Hindlimb muscle (tissue), 1 donor: ENCODE measurements at places on chromosomes 12 and 14.

DNA sequence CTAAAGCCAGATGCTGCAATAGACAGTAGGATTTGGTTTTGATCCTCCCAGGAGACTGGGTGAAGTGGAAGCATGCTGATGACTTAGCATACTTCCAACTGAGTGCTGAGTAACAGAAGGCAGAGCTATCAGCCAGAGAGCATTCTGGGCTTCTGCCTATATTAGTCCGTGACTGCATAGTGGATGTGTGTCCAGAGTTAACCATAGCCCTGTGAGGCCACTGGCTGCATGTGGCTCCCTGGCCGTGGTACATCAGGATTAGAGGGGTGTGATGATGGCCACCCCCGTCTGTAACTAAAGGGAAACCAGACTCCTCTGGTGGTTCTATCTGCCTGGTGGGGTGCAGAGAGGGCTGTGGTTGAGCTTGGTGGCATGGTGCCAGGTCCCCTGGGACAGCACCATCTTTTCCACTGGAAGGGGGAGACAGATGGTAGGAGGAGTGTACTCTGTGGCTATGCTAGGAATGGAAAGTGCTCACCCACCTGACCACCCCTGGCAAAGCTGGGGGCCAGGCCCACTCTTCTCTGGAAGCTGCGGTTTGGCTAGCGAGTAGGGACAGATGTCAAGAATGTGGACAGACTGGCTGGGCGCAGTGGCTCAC, 27.4 kb downstream of the ABCD4 start:
- no peak for DNase-seq

DNA sequence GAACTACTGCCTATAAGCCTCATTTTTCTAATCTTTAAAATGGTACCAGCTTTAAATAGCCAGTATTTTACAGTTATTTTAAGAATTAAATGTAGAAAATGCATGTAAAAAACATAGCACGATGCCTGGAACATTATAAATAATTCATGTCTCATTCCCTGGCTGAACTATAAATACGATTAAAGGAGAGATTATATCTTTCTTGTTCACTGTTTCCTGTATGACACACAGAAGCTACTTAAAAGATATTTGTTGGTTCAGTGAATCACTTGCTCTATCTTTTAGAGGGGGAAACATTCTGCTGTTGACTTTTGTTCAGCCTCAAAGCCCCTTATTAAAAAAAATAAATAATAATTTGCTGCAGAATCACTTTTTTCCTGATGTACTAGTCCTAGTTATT, 406.9 kb downstream of the LRFN5 start:
- no peak for DNase-seq

GRCh38 chr14:60233891-60234290, 15.1 kb upstream of the PPM1A start:
- no peak for DNase-seq

- DNase-seq: no peak
Observed at GRCh38 chr12:93184672-93185368, 192.9 kb upstream of the NUDT4 start.

DNA sequence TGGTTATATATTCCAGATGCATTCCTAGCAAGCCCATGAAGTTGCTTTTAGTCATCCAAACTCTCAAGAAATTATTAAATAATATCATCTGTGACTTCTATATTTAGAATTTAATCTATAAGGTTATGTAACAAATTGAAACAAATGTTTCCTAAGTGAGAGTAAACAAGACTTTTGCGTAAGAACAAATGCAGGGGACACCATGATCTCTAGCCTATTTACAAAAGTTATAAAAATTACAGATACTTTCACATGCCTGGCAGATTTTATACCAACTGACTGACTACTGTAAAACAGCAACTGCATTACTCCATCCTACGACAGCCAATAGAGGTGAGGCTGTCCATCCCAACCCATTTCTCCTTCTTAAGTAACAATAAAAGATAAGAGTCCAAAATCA, 20.4 kb upstream of the DIO2 start:
- no peak for DNase-seq

DNA sequence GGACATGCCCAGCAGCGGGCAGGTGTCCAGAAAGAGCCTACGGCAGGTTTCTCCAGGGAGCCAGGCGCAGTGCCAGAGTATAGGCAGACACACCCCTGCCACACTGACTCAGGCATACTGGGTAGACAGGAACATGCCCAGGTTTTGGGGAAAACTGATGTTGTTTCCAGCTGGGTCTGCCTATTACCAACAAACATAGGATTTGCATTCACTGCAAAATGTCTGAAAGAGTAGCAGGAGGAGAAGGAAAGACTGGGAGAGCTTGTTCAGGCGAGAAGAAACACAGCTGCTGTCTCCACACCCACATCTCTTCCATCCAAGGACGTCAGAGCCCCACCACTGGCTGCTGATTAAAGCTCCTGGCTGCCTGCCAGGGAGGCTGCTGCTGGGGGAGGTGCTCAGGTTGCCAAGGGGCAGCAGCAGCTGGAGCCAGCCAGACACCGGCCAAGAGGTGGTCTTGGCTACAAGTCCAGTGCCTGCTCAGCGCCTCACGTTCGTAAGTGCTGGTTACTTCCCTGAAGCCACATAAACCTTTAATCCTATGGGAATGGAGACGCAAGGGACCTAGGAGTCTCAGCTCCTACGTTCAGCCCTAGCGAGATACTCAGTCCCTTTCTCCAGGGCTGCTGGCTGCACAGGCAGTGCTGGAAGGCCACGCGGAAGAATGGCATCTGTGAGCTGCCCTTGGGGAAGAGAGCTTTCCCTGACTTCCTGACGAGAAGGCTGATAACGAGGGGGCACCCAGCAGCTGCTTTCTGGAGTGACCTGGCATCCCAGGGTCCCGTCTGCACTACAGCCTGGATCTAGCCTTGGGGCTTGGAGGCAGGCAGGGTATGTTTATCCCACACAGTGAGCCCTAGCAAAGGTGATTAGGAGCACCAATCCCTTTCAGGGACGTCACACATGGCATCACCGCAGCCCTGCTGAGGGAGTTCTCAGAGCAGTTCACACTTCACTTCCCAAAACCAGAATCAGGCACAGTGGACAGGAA, 58.1 kb downstream of the PLEKHG3 start:
- peak; percentile 83 for DNase-seq

GRCh38 chr12:117850048-117850447, 118.7 kb downstream of the KSR2 start:
- DNase-seq: no peak

DNA sequence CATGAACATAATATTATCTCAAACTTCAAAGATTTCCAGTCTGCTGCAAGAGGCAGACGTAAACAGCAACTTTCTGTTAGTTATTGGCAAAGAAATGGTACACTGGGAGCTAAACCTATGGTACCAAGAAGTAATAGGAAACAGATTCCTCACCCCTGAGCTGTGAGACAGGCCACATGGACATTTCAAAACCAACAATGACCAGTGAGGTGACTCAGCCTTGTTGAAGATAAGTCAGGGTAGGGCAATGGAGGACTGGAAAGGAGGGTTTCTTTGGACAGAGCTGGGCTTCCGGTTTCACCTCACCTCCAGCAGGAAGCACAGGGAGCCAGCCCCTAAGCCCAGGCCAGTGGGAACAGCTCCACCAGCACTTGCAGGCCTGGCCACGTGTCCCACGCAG, 1320.5 kb downstream of the AACS start:
- DNase-seq: no peak

DNA sequence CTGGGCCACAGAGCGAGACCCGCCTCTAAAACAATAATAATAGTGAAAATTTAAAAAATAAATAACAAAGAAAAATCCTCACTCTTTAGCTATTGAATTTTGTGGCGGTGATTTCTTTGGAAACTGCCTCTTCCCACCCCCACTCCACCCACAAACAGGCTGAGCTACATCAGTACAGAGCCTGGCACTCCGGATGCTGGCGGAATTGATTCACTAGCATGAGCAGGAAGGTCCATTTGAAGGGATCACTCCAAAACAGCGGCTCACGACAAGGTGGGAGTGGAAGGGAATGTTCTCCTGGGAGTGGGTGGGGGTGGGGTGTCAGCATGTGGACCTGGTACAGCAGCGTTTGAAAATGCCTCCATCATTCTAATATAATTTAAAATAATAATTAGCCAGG, 26.1 kb downstream of the CCDC177 start:
- no peak for DNase-seq

- DNase-seq: no peak
Observed at GRCh38 chr12:45731190-45731775, 1.8 kb downstream of the ARID2 start.

DNA sequence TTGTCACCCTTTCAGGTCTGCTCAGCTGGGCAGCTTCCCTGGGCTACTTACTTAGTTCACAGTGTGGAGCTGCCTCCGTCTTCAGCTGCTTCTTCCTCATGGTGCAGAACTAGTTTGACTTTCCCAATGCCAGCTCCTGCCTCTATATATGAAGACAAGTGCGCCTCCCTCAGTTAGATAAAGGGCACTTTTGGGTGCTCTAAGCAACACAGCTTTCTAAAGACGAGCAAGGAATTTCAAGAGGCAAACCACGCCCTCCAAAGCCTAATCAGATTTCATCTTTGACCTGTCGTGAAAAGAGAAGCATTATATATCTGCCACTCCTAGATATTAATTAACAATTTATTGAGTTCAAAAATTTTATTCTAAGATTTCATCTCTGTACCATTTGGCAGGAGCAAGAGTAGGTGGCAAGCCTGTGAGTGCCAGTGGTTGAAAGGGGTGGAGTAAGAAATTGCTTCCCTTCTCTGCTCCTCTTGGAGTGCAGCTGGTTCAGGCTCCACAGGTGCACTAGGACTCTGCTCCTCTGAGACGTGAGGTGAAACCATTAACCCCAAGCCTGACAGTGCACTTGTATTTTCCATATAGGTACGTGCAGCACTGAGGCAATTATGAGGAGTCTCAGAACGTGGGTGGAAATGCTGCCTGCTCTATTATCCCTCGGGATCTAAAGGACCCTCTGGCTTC, 2.1 kb upstream of the SLC11A2 start:
- no peak for DNase-seq

DNA sequence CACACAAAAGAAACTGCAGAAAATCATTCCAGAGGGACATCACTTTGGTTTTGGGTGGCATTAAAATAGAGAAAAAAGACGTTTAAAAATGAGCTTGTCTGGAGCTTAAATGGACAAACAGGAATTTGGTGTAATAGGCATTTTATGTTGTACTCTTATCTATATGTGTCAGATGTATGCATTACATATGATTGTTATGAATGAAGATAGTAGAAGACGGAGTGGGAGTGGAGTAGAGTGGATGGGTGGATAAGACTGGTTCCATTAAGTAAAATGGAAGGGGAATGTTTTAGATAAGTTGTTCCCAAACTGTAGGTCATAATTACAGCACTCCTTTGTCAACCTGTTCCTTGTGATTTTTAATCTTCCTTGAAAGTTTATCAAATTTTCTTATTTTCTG, 1.9 kb downstream of the CCDC91 start:
- no peak for DNase-seq

DNA sequence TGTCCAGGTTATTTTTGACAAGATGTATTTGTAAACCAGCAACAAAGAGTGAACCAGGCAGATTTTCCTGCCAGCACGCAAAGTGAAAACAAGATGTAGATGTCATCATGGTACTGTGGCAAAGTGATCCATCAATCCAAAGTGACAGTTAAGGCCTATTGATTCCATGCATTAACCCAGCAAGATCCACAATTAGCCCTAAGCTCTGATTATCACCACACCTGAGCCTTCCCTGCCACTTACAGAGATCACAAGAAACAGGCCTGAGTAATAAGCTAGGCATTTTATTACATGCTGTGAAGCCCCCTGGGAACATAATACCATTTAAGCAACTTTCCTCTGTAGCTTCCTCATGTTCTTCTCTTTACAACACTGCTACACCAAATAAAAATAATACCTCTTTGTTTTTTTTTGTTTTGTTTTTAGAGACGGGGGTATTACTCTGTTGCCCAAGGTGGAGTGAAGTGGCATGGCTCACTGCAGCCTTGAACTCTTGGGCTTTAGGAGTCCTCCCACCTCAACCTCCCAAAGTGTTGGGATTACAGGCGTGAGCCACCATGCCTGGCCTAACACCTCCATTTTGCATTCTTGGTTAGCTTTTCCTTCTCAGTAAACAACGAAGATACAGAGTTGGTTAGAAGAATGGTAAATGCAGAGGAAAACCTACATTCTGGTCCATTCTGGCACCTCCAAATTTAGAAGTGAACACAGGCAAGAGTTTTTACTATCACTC, 85.5 kb downstream of the STON2 start:
- DNase-seq: no peak

GRCh38 chr14:22438742-22439141, 150.3 kb downstream of the DAD1 start:
- no peak for DNase-seq

- peak; percentile 60 for DNase-seq
Observed at GRCh38 chr12:132523576-132524331, 33.8 kb downstream of the FBRSL1 start.

DNA sequence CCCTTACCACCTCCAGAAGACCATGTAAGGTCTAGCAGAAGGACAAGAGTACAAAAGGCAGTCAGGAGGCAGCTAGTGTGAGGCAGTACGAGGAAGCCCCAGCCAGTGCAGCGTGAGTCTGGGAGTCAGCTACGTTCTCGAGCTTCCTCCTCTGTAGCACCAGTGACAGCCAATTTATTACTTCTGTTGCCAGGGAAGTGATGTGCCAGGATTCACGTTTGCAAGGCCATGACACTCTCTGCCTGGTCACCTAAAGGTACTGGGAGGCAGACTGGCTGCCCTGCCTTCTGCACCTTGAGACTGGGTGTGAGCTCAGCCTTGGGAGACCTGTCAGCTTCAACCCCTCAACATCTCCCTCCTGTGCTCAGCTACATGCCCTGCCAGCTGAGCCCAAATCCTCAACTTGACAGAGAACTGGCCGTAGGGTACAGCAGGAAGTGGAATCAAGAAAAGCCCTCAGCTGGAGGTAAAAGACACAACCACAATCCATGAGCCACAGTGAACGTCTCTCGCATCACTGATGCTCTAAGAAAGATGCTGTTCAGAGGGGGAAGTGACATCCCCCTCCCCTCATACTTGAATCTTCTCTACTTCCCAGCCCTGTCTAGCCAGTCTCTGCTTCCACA, 182.5 kb upstream of the RGS6 start:
- no peak for DNase-seq

DNA sequence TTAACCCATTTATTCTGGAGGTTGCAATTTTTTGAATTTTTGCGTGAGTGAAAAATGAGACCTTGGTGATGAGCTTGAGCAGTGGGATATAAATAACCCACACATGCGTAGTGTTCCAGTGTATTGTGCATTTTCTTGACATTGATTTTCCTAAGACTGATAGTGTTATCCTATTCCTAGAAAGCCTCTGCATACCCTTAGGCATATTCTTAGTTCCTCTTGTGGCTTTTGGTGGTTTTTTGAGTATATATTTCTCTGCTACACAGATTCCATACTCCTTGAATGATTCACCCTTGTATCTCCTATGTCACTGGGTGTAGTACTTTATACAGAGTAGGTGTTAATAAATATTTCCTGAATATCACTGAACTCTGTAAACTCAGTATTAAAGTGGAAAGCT, 363.4 kb upstream of the PDE3A start:
- no peak for DNase-seq

DNA sequence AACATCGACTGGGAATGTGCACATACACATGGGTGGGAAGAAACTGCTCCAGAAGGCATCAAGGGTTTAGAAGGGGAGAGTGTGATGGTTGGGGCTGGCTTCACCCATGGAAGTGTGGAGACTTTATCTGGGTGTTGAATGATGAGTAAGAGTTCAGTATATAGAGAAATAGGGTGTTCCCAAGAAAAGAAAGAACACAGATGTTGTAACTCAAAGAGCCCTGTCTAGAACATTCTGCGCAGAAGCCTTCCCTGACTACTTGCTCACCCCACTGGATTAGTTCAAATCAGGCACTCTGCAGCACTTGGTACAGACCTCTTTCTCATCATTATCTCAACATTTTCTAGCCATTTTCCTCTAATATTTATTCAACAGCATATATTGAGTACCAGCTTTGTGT, 491.7 kb downstream of the SNAPC1 start:
- no peak for DNase-seq

- DNase-seq: no peak
Observed at GRCh38 chr12:9649532-9649940, 20.0 kb upstream of the CLEC2D start.
